Breast epithelium (tissue), 4 donors: ENCODE measurements at places on chromosomes 2 and 18. TPM values are rescaled to one million over a fixed set of nuclear protein-coding genes. Genes with fewer than 3 reads are reported as not detected.

GRCh38 chr2:97868986-97869721, 126.6 kb downstream of the TMEM131 start:
- no peak overlapping the region for H3K4me3 ChIP-seq
- H3K27me3 ChIP-seq = no peaks in the 10 kb centered on the region
- no peak overlapping the region for H3K27ac ChIP-seq
- H3K4me1 ChIP-seq = no peaks in the 10 kb centered on the region
- H3K36me3 ChIP-seq = no peaks in the 10 kb centered on the region

DNA sequence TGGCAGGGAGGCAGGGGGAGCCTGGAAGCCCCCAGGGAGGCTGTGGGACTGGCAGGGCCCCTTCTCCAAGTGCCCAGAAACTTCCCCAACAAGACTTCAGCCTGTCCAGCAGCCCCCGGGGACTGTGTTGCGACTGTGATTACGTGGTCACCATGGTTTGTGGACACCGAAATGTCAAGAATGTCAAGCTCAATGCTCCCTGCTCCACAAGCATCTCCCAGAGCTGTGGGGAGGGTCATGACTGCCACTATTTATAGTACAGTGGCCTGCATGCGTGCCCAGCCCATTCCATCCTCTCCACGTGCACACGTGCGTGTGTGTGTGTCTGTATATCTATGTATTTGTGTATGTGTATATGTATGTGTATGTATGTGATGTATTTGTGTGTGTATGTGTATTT, 93.8 kb upstream of the MBOAT2 start:
- H3K27ac ChIP-seq = no peak overlapping the region
- no peaks in the 10 kb centered on the region for H3K36me3 ChIP-seq
- H3K4me3 ChIP-seq = no peak overlapping the region
- no peak for DNase-seq
- no peaks in the 10 kb centered on the region for H3K27me3 ChIP-seq
- H3K4me1 ChIP-seq = no peaks in the 10 kb centered on the region

DNA sequence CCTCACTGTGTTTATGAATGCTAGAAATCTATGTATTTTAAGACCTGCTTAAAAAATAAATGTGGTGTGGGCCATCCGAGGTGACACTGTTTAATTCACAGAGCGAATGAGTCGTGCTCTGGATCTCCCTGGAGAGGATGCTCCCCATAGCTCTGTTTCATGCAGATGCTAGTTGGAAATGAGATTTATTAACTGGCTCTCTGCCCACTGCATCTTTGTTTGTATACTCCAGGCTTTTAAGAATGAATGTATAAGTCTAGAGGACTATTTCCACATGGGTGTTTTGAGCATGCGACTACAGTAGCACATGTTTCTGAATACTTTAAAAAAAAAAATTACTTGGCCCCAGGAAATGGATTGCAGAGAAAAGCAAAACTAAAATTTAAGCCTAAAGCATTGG, 3.9 kb downstream of the MAPRE2 start:
- H3K27ac ChIP-seq = peak overlapping the region; percentile 33
- peaks cover 5% of the 10 kb centered on the region for H3K4me1 ChIP-seq
- no peaks in the 10 kb centered on the region for H3K27me3 ChIP-seq
- no peaks in the 10 kb centered on the region for H3K36me3 ChIP-seq

GRCh38 chr18:74930616-74931015, 278.3 kb downstream of the PTGR3 start:
- no peak overlapping the region for H3K27ac ChIP-seq
- H3K27me3 ChIP-seq = no peaks in the 10 kb centered on the region
- no peak overlapping the region for H3K4me3 ChIP-seq
- H3K36me3 ChIP-seq = no peaks in the 10 kb centered on the region

GRCh38 chr2:31531101-31531500, 49.6 kb downstream of the SRD5A2 start:
- H3K4me1 ChIP-seq = no peaks in the 10 kb centered on the region
- DNase-seq = no peak
- no peak overlapping the region for H3K27ac ChIP-seq
- no peaks in the 10 kb centered on the region for H3K27me3 ChIP-seq
- H3K4me3 ChIP-seq = no peak overlapping the region
- no peaks in the 10 kb centered on the region for H3K36me3 ChIP-seq

- no peaks in the 10 kb centered on the region for H3K27me3 ChIP-seq
- DNase-seq = no peak
- no peak overlapping the region for H3K4me3 ChIP-seq
These were observed 304.5 kb downstream of the NDUFA10 start for GRCh38 chr2:239720361-239721360.

DNA sequence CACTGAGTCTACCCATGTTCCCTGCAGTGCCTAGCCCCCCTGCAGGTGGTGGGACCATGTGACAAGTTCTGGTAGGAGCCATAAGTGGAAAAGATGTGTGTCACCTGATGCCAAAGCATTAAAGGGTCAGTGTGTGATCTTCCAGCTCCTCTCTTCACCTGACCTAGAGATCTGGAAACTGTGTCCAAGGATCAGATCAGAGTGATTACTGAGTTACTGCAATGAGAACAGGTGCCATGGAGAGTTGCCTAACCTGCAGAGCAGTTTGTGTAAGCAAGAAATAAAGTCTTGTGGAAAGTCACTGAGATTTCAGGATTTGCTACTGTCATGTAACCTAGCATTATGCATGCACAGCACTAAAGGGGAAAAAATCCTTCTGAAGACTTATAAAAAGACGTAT, 90.6 kb downstream of the ACVR1C start:
- H3K4me1 ChIP-seq = no peaks in the 10 kb centered on the region
- H3K36me3 ChIP-seq = no peaks in the 10 kb centered on the region
- DNase-seq = no peak
- H3K27me3 ChIP-seq = no peaks in the 10 kb centered on the region

GRCh38 chr2:47119001-47119400, 36.1 kb downstream of the STPG4 start:
- no peaks in the 10 kb centered on the region for H3K27me3 ChIP-seq
- no peak overlapping the region for H3K4me3 ChIP-seq
- no peaks in the 10 kb centered on the region for H3K36me3 ChIP-seq

DNA sequence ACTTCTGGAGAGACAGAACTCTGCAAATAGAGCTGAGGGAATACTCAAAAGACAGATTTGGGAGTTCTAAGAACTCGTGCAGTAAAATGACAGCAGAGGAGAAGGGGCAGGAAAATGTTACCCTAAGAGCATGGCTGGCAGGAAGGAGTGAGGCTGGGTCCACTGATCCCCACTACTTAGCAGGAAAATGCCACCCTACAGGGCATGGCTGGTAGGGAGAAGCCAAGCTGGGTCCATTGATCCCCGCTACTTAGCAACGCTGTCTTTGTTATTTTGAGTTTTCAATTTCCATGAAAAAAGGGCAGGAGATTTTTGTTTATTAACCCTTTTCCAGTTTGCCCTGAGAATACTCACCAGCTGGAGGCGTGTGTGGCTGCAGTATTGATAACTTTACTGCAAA, 100.3 kb upstream of the TMEM200C start:
- H3K27me3 ChIP-seq = no peaks in the 10 kb centered on the region
- no peaks in the 10 kb centered on the region for H3K4me1 ChIP-seq
- no peak overlapping the region for H3K4me3 ChIP-seq
- DNase-seq = no peak
- no peaks in the 10 kb centered on the region for H3K36me3 ChIP-seq

GRCh38 chr2:241814393-241814642, 5.3 kb downstream of the NEU4 start:
- no peak overlapping the region for H3K27ac ChIP-seq
- no peaks in the 10 kb centered on the region for H3K27me3 ChIP-seq
- no peaks in the 10 kb centered on the region for H3K36me3 ChIP-seq
- H3K4me3 ChIP-seq = no peak overlapping the region

- no peak overlapping the region for H3K27ac ChIP-seq
- H3K36me3 ChIP-seq = no peaks in the 10 kb centered on the region
- H3K4me3 ChIP-seq = no peak overlapping the region
- H3K27me3 ChIP-seq = peaks cover 16% of the 10 kb centered on the region
- no peak for DNase-seq
- no peaks in the 10 kb centered on the region for H3K4me1 ChIP-seq
These were observed 367.4 kb upstream of the MYT1L start for GRCh38 chr2:2698182-2699120.

GRCh38 chr2:123077101-123077500, 948.0 kb upstream of the CNTNAP5 start:
- no peaks in the 10 kb centered on the region for H3K36me3 ChIP-seq
- H3K27ac ChIP-seq = no peak overlapping the region
- no peaks in the 10 kb centered on the region for H3K27me3 ChIP-seq
- H3K4me1 ChIP-seq = no peaks in the 10 kb centered on the region
- no peak overlapping the region for H3K4me3 ChIP-seq

DNA sequence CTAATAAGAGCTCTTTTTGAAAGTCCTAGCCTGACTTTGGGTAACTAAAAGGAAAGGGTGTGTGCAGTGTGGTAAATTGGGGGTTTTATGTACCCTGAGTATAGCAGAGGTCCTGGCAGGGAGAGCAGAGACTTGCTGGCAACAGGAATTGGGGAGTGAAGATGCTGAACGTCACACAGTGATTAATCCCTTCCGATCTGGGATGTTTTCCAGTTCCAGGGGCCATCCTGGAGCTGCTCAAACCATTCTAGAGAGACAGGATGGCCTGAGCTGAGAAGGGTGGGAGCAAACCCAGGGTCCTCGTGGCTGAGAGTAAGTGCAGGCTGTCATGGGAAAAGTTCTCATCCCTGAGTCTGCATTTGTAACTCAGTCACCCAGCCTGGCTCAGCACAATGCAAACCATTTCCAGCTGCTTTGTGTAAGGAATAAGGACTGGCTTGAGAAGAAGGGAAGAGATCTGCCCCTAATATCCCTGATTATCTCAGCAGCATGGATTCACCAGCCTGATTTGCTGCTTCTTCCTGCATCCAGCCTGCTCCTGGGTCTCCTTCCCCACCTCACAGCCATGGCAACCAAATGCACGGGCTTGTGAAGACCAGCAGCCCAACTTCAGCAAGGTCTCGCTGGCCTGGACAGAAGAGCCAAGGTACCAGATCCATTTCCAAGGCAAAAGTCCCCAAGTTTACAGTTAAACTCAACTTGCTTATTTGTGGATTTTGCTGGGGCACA, 47.1 kb upstream of the CELF4 start:
- H3K27me3 ChIP-seq = no peaks in the 10 kb centered on the region
- no peak overlapping the region for H3K4me3 ChIP-seq
- no peak for DNase-seq
- H3K36me3 ChIP-seq = no peaks in the 10 kb centered on the region

DNA sequence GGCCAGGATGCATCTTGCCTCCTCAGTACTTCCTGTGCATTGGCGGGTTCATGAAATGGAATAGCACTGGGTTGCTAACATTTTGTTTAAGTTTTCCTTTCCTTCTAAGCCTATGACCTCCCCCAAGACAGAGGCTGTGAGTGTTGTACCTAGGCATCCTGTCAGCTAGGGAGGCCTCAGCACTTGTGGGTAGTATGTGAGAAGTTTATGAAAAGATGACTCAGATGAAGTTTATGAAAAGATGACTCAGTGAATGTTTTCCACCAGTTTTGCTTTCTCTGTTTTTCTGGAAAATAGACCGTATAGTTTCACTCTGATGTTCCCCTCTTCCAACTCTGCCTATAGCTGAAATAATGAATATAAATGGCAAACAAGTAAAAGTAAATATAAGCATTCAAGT, 412.9 kb downstream of the TMEM182 start:
- no peak for DNase-seq
- H3K36me3 ChIP-seq = no peaks in the 10 kb centered on the region
- H3K4me1 ChIP-seq = no peaks in the 10 kb centered on the region
- no peak overlapping the region for H3K27ac ChIP-seq

- no peak for DNase-seq
- H3K27ac ChIP-seq = no peak overlapping the region
- H3K4me1 ChIP-seq = no peaks in the 10 kb centered on the region
- H3K4me3 ChIP-seq = no peak overlapping the region
These were observed 63.0 kb downstream of the RHBDD1 start for GRCh38 chr2:226898897-226899296.

- no peaks in the 10 kb centered on the region for H3K36me3 ChIP-seq
- H3K4me1 ChIP-seq = no peaks in the 10 kb centered on the region
- H3K4me3 ChIP-seq = no peak overlapping the region
- DNase-seq = no peak
These were observed 286.4 kb upstream of the PARD3B start for GRCh38 chr2:204258890-204259289.

- no peak overlapping the region for H3K27ac ChIP-seq
- no peaks in the 10 kb centered on the region for H3K27me3 ChIP-seq
- H3K4me1 ChIP-seq = no peaks in the 10 kb centered on the region
- no peak overlapping the region for H3K4me3 ChIP-seq
- DNase-seq = no peak
- H3K36me3 ChIP-seq = no peaks in the 10 kb centered on the region
These were observed 388.1 kb upstream of the SLC14A2 start for GRCh38 chr18:45227001-45227742.

- H3K4me3 ChIP-seq = no peak overlapping the region
- DNase-seq = no peak
- H3K27me3 ChIP-seq = no peaks in the 10 kb centered on the region
- H3K27ac ChIP-seq = no peak overlapping the region
These were observed 278.4 kb downstream of the AGPS start for GRCh38 chr2:177670791-177671535.

- no peak overlapping the region for H3K4me3 ChIP-seq
- no peaks in the 10 kb centered on the region for H3K36me3 ChIP-seq
- no peaks in the 10 kb centered on the region for H3K4me1 ChIP-seq
- H3K27ac ChIP-seq = no peak overlapping the region
- DNase-seq = no peak
These were observed 14.0 kb upstream of the CAVIN2 start for GRCh38 chr2:191860760-191861466.

DNA sequence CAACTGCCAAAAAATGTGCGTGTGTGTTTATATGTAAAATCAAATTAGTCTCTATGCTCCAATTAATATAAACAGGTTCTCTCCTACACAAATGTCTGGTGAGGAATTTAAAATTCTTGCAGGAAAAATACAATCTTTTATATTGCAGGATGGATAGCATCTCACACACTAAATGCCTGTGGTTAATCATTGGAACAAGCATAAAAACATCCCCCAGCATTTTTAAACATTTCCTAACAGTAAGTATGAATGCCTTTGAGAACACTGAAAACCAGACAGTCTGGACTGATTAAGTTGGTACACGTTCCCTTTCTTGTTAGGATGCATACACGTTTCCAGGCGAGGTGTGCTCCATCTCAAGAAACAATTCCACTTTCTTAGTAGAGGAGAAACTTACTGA, 29.9 kb upstream of the PDE1A start:
- no peak overlapping the region for H3K27ac ChIP-seq
- no peaks in the 10 kb centered on the region for H3K36me3 ChIP-seq
- no peaks in the 10 kb centered on the region for H3K27me3 ChIP-seq
- DNase-seq = no peak
- H3K4me3 ChIP-seq = no peak overlapping the region

- no peak overlapping the region for H3K4me3 ChIP-seq
- no peak for DNase-seq
- H3K27ac ChIP-seq = no peak overlapping the region
- no peaks in the 10 kb centered on the region for H3K36me3 ChIP-seq
- no peaks in the 10 kb centered on the region for H3K27me3 ChIP-seq
These were observed 53.7 kb upstream of the LGALSL start for GRCh38 chr2:64400105-64400728.

- H3K4me1 ChIP-seq = no peaks in the 10 kb centered on the region
- no peaks in the 10 kb centered on the region for H3K27me3 ChIP-seq
- H3K27ac ChIP-seq = no peak overlapping the region
- H3K4me3 ChIP-seq = no peak overlapping the region
These were observed 244.1 kb downstream of the NCKAP5 start for GRCh38 chr2:133324150-133324561.

Gene GPR45
- total RNA-seq = not detected

Gene MAPRE2
- 38.8 TPM for total RNA-seq

Gene LBX2
- 4.6 TPM for total RNA-seq

Gene PPP1R1C
- not detected for total RNA-seq

Gene GCKR
- 3.9 TPM for total RNA-seq

Gene C2orf72
- total RNA-seq = 7.2 TPM

Gene NEURL3
- 6.1 TPM for total RNA-seq

Gene ADD2
- 1.9 TPM for total RNA-seq

Gene ELOA2
- not detected for total RNA-seq

Gene VIT
- 9.2 TPM for total RNA-seq

Gene CPO
- 0.66 TPM for total RNA-seq

Gene ERCC3
- 37.3 TPM for total RNA-seq

Gene IRS1
- total RNA-seq = 22.3 TPM

Gene ZNF514
- total RNA-seq = 18.7 TPM

Gene TACR1
- total RNA-seq = 2.4 TPM
